ENCODE measurements at places on chromosomes 13 and 19.

- DNase-seq: peak; percentile 81
Observed at GRCh38 chr19:55459551-55459949, 1.9 kb downstream of the ISOC2 start.

- no peak for DNase-seq
Observed at GRCh38 chr19:48683349-48683748, 10.5 kb upstream of the NTN5 start.

- no peak for DNase-seq
Observed at GRCh38 chr13:20188667-20189553, 3.8 kb downstream of the GJB2 start.

DNA sequence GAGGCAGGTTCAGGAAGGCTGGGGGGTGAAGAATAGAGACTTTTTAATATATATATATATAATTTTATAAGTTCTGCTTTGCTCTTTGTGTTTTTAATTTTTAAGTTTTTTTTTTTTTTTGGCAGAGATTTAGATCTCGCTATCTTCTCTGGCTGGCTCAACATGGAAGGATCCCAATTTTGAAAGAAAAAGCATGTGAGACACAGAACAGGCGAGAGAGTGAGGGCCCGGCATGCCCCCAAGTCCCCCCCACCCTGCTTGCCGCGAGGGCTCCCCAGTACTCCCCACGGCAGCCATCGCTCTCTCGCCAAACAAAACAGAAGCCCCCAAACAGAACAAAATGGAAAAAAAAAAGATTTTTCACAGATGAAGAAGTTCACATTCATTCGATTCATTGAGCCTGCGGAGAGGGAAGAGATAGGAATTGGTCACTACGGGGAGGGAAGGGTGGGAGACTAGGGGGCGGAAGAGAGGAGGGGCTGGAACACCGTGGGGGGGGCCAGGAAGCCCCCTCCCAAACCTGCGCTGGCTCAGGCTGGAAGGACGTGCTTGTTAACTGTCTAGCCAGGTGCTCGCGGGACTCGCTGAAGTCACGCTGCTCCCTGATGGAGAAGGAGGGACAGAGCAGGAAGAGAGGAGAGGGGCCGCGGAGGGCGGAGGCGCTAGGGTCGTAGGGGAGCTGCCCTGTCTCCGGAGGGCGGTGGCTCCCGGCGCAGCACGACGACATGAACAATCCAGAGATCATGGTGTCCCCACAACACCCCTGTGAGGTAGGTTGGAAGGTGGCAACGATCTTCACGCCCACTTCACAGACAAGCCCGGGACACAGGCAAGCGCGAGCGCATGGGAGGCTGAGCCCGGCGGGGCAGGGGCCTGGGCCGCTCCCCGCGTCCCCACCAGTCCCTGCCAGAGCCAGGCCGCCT, 10.6 kb downstream of the KHSRP start:
- no peak for DNase-seq

DNA sequence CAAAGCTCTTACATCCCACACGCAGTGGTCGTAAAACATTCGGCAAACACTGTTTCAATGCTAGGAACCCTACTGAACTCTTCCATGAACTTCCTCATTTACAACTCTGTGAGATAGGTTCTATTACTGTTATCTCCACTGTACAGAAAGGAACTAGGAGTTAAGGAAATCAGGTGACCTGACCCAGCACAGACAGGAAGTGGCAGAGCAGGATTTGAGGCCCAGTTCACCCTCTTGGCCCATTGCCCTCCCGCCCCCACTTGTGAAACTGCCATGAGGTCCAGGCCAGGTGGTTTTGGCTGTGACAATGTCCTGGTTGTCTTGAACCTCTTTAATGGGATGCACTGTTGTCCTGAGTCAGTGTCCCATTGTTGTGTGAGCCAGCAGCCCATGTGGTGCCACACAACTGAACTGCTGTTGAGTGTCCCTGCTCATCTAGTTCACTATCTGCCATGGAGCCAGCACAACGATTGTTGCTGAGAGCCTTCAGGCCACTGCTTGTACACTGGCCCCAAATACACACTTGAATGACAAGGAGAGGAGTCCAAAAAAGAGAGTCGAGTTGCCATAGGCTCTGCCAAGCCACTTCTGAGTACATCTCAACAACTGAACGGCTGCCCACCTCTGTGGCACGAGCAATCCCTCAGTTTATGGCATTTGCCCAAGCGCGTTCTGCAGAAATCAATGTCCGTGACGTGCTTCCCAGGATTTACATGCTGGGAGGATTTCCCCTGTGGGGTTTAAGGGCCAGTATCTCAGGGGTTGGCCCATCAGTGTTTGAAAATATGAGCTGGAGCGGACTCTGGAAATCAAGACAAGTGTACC, 484.6 kb downstream of the TSHZ3 start:
- peak; percentile 72 for DNase-seq

DNA sequence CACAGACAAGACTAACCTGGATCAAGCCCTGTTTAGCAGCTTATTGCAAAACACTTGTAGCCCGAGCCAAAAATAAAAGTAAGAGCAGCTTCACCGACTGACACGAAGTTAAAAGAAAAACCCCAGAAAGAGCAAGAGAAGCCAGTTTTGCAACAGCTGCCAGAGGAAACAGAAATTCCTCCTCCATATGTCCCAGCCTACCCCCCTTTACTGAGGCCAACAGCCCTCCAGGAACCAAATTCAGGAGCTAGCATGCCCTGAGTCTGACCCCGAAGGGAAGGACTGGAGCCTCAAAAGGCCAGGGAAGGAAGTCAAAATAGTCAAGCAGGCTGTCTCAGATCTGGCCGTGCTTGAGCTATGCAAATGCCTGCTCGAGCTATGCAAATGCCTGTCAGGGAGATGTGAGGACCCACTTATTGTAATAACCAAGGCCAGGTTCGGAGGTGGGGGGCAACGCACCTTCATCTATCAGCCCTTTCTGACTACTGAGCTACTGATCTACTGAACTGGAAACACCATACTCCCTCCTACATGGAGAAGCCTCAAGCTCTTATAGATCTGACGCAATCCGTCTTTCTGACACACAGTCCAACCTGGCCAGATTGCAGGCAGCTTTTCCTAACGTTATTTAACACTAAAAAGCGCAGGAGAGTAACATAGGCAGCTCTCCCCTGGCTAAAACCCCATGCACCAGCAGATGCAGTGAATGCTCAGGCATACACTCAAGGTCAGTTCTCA, 6.7 kb downstream of the SIGLEC11 start:
- DNase-seq: no peak

GRCh38 chr13:30796132-30796572, 60.8 kb downstream of the ALOX5AP start:
- peak; percentile 37 for DNase-seq

- no peak for DNase-seq
Observed at GRCh38 chr13:37187105-37187504, 81.6 kb upstream of the CSNK1A1L start.

DNA sequence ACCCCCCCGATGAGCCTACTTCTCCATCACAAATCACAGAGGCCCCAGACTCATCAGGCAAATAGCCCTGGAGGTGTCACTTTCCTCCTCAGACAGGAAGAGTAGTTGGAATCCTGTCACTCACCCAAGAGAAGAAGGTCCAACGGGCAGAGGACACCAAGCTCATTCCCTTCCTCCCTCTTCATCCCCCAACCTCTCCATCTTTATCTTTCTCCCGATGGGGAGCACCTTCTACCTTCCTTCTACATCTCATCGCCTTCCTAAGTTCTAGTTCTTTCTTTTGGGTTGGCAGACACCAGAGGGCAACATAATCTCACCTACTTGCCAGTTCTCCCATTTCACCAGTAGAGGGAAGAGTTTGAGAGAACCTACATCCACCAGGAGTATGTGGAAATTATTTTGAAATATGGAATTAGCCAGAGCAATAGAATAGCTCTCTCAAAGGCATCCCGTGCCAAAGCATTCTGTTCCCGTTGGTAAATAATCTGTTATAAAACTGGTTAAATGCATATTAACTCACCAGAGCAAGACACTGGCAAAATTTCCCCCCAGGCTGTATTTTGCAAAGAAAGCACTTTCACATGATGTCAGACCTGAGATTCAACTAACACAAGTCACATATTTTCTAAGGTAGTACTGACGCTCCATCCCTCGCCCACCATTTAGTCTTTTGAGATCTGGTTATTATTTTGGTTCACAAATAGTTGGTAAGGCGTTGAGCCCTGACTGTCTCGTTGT, 55.0 kb downstream of the ZIC5 start:
- peak; percentile 65 for DNase-seq

DNA sequence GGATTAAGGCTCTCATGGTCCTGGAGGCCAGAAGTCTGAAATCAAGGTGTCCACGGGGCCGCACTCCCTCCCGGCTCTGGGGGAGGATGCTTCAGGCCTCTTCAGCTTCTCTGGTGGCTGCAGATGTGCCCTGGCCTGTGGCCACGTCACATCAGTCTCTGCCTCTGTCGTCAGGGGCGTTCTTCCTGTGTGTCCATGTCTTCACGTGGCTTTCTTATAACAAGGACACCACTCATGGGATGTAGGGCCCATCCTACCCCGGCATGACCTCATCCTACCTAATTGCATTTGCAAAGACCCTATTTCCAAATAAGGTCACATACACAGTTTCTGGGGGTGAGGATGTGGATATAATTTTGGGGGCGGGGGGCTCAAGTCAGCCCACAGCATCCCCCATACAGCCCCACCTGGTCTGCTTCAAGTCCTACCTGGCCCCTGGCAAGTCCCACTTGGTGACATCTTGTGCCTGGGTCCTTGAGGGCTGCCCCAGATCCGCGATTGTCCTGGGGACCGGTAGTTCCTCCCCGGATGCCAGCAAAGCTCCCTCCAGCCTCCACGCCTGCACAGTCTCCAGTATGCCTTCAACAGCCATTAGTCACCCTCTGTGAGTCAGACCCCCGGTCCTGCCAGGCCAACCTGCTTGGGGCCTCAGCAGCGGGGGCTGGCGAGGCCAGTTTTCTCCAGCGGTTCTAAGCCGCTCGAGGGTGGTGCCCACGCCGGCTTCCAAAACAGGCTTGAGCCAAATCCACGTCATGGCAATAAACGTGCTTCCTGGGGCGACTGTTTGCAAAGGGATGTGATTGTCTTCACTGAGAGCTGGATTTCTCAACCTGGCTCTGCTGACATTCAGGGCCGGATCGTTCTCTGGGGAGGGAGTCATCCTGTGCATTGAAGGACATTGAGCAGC, 32.2 kb downstream of the MYO9B start:
- no peak for DNase-seq

GRCh38 chr19:58394821-58395219, 636 bp upstream of the RNF225 start:
- DNase-seq: no peak

- DNase-seq: no peak
Observed at GRCh38 chr13:46804391-46804815, 7.4 kb upstream of the ESD start.

- no peak for DNase-seq
Observed at GRCh38 chr19:50500753-50501151, 10.2 kb downstream of the JOSD2 start.

- DNase-seq: no peak
Observed at GRCh38 chr13:84137292-84137691, 255.0 kb upstream of the SLITRK1 start.

GRCh38 chr13:39685652-39686051, 30.2 kb downstream of the COG6 start:
- no peak for DNase-seq

- DNase-seq: no peak
Observed at GRCh38 chr19:10812196-10812595, 23.8 kb downstream of the TMED1 start.

DNA sequence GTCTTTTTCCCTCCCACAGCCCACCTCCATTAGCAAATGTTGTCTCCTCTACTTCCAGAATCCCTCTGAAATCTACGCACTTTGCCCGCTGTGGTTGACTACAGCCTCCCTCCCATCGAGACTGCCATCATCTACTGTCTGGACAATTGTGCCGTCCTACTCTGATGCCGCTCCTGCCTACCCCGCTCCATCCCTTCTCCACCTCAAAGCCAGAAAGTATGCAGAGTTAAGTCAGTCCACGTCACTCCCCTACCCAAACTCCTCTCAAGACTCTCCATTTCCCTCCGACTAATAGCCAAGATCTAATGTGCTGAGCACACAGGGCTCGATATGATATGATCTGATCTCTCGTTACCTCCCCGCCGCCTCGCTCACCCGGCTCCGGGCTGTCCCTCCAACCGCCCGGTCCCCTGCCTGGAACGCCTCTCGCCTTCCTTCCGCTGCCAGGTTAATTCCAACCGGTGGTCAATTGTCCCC, 556 bp downstream of the CACTIN start:
- no peak for DNase-seq

- DNase-seq: no peak
Observed at GRCh38 chr13:24134757-24135156, 25.8 kb upstream of the SPATA13 start.

GRCh38 chr19:28435551-28436271, 777.2 kb downstream of the UQCRFS1 start:
- DNase-seq: no peak

DNA sequence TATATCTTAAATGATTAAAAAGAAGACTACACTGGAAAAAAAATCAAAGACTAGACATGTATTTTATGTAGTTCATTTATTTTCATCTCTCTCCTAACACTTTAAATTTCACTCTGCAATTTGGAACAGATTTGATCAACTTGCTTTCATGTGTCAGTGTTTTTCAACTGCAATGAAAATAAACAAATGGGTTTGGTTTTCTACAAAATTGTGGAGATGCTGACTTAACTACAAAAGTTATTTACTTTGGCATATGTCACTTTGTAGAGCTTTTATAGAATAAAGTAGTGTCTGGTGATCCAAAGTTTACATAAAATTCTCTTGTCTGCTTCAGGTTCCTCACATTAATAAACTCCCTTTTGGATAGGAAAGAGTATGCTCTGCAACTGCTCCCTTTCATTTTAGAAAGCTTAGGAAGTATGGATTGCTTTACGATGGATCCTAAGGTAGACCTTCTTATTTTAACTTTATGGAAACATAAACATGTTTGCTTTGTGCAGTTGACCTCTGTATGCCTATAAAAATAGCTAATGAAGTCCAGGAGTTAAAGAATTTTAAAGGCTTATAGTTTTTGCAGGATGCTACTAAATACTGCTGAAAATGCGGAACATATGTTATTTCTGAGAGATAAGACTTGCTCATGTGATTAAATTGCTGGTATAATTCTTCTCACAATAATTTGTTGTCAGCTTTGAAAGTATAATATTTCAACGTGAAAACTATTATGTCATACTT, 815.9 kb downstream of the PCDH9 start:
- DNase-seq: no peak

- DNase-seq: no peak
Observed at GRCh38 chr19:6794686-6795431, 22.4 kb downstream of the VAV1 start.

- DNase-seq: no peak
Observed at GRCh38 chr19:32969549-32969948, 2.2 kb downstream of the CEP89 start.

- no peak for DNase-seq
Observed at GRCh38 chr19:547117-547516, 3.3 kb downstream of the GZMM start.

GRCh38 chr13:94389604-94390351, 89.7 kb downstream of the DCT start:
- no peak for DNase-seq

GRCh38 chr13:61486496-61486895, 70.8 kb upstream of the PCDH20 start:
- DNase-seq: no peak

- no peak for DNase-seq
Observed at GRCh38 chr19:38977445-38978325, 2.1 kb upstream of the FBXO17 start.
